ENCODE measurements at places on chromosomes 2 and 18.

DNA sequence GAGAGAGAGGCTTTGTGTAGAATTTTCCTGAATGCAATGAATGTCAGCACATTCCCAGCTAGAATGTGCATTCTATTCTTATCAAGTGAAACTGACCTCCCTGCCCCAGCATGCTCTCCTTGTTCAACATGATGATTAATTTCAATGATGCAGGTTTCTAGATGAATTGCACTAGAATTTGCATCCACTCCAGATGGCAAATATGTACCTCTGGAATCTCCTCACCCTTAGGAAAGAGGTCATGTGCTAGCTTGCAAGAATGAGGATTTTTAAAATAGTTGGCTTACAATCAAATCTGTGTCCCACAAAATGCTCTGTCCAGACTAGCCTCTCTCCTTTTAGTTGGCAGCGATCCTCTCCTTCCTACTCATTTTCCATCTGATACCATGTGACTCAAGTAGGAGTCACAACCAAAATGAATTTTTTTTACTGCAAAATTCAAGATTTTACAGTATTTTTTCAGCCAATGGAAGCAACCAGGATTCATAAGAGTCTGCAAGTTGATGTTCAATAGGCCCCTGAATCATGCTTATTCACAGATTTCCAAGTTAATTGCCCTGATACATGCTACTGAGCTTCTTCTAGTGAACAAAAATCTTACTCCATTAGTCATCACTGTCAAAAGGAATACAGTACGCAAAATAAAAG, 21.0 kb upstream of the STAT4 start:
- no peak for DNase-seq

- DNase-seq, result no peak
Observed at GRCh38 chr2:214465363-214466146, 54.7 kb downstream of the VWC2L start.

GRCh38 chr18:79936641-79937040, 14.8 kb downstream of the SLC66A2 start:
- no peak for DNase-seq

GRCh38 chr2:27891673-27892105, 1.2 kb downstream of the BABAM2 start:
- no peak for DNase-seq

DNA sequence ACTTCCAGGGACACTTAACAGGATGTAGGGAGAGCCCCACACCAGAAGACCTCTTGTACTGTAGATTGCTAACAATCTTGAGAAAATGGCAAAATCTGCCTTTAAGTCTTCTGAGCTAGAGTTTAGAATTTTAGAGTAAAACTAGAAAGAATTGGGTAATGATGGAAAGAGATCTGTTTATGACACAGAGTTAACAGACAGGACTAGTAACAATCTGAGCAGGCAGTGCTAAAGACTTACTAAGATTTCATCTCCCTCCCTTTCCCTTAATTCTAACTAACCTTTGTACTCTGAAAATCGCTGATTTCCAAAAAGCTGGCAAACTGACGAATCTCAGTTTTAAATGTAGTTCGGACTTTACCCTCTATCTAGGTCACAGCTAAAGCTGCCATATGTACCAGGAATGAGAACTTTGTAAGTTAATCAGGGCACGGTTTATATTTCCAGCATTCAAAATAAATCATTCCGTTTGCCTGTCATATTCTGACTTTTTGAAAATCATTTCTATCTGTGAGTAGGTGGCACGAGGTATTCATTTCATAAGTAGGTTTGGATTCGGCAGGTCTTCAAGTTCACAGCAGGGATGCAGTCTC, 256.5 kb upstream of the EPAS1 start:
- DNase-seq, result no peak

- no peak for DNase-seq
Observed at GRCh38 chr2:151549191-151549590, 139.5 kb downstream of the RIF1 start.

- peak; percentile 4 for DNase-seq
Observed at GRCh38 chr2:168712053-168712452, 90.4 kb upstream of the NOSTRIN start.

DNA sequence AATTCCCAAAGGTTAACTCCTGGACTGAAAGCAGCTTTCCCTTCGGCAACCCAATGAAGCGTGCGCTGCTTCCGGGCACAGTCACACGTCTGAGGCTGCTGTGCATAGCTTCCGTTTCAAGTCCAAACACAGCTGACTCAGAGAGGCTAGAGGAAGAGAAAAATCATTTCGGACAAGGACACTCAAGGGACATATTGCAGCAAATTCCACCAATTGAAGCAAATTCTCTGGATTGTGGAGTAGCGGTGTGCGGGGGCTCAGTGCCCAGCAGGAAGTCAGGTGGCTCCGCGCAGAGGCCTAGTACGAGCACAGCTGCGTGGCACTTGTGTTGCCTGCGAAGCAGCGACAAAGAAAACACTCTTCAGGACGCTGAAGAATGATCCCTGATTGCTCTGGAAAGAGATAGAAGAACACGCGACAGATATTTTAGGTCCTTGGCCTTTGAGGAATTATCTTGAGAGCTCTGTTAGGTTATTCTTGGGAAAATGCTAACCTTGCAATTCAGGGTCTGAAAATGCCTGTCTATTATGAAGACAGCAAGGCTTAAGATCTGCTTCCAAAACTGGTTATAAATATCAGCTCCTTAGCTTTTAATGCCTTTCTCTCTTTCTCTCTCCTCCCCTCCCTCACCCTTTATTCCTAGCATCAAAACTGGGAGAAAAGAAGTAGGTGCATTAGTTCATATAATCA, 352.6 kb upstream of the DLGAP1 start:
- DNase-seq, result no peak

GRCh38 chr2:102504833-102505232, 31.8 kb downstream of the SLC9A4 start:
- DNase-seq, result no peak

- DNase-seq, result no peak
Observed at GRCh38 chr2:2166881-2167280, 164.2 kb downstream of the MYT1L start.

- DNase-seq, result peak; percentile 61
Observed at GRCh38 chr18:48445540-48445939, 36.4 kb upstream of the ZBTB7C start.

DNA sequence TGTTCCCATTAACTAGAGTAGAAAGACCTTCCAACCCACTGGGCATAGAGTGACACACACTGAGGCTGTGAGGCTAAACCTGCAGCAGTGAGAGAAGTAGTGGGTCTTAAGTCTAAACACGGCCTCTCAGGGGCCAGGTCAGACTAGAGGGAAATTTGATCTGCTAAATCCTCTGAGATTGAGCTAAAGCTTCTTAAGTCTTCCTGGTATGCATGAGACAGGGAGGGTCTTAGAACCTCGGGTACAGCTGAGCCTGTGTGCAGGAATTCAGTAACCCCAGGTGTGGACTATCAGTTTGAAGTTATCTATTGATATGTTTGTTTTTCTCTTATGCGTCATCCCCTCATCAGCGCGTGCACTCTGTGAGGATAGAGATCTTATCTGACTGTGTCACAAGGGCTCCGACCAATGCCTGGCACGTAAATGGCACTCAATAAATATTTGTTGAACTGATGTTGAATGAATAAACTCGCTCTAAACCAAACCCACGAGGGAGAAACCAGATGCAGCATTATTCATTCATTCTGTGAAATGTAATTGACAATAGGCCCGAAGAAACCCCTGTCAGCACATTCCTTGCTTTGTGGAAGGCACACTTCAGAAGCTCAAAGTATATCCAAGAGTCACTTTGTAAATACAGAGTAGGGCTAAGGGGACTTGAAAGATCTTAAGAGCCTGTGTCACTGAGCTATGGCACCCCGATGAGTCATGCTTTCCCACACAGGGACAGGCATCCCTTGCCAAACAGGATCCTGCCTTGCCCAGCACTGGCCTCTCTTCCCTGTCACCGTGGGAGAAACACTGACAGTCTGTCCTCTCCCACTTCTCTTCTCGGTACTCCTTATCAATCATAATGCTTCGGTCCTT, 21.7 kb upstream of the RAB10 start:
- no peak for DNase-seq

DNA sequence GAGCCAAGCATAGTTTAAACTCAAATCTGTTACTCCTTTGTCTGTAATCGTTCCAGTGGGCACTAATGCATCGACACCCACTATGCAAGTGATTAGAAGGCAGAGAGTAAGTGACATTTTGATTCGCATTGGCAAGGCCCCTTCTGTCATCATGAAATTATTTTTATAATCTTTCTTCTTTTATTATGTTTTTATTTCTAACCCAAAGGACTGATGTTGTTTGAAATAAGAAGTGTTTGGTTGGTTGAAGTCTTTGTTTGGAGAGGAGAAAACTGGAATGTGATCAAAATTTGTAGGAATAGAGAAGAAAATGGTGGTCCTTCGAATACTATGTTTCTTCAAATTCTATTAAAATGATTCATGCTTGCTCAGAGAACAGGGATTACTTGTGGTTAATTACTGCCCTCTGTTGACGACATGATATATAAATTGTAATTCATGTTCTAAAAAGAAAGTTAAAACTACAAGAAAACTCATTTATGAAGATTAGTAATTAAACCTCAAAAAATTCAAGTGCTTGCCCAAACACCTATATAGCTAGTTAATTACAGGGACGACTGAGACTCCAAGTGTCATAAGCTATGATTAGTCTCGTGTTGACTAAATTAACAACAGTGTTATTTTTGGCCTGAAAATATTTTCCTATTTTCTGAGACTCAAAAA, 26.4 kb upstream of the TFPI start:
- no peak for DNase-seq

GRCh38 chr2:241891988-241892298, 22.4 kb downstream of the RTP5 start:
- no peak for DNase-seq

- DNase-seq, result no peak
Observed at GRCh38 chr2:166725927-166726924, 162.1 kb upstream of the XIRP2 start.

- peak; percentile 53 for DNase-seq
Observed at GRCh38 chr2:68767031-68767961, 32.7 kb downstream of the ARHGAP25 start.

DNA sequence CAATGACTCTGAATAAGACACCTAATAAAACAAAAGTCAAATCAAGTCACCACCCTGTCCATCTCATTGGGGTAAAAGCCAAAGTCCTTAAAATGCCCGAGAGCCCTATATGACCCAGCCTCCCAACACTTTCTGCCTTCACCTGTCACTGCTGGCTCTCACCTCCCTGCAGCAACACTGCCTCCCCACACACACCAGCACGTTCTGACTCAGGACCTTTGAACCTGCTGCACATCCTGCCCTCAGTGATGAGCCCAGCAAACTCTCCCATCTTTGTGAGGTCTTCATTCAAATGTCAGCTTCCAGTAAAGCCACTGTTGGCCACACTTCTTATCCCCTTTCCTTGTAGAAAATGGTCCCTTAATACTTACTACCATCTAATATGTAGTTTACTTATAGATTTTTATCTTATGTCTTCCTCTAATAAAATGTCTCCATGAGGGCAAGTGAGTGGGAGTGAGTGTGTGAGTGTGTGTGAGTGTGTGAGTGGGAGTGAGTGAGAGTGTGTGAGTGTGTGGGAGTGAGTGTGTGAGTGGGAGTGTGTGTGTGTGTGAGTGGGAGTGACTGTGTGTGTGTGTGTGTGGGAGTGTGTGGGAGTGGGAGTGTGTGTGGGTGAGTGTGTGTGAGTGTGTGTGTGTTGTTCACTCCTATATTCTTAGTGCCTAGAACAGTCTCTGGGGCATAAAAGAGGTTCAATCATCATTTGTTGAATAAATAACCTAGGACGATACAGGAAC, 504.7 kb downstream of the EIPR1 start:
- DNase-seq, result no peak

DNA sequence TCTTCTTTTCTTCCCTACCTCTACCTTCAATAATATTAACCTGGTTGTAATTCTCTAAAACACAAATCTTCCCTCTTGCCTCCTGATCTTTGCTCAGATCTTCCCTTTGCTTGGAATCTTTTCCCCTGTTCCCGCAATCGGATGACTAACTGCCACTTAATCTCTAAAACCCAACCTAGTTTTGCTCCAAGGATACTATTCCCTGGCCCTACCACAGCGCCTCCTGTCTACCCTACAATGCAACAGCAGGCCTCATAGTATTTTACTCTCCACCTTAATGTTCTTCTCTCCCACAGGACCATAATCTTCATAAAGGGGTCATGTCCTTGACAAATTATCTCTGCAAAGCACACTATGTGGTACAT, 246.8 kb upstream of the TNP1 start:
- no peak for DNase-seq

DNA sequence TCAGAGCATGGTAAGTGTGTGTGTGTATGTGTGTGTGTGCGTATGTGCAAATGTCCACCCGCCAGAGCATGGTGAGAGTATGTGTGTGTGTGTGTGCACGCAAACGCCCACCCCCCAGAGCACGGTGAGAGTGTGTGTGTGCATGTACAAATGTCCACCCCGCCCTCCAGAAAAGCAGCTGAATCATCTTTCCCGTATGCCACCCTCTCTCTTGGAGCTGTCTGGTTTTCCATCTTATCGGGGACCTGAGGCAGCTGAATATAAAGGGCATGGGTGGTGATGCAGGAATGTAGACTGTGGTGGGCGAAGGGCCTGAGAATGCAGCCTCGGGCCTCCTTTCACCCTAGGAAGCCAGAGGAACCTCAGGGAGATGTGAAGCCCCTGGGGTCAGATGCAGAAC, 66.9 kb downstream of the COPS7B start:
- no peak for DNase-seq

DNA sequence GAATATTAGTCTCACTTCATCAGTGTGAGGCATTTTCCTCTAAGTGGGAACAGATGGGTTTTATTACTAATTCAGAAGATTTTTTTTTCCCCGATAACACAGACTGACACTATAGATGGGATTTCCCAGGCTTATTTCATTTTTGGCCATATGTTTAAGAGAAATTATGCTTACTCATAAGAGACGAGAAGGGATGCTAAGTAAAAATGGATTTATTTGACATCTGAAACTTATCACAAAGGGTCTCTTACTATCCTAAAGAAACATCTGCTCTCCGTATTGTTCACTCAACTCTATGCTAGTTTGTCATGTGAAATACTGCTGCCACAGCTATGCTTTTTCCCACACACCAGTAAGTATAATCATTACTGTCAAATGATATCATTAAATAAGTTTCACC, 1476.3 kb downstream of the LRP1B start:
- DNase-seq, result no peak

- no peak for DNase-seq
Observed at GRCh38 chr2:212843409-212844199, 305.0 kb upstream of the ERBB4 start.

GRCh38 chr2:140023291-140023690, 1243.1 kb upstream of the NXPH2 start:
- no peak for DNase-seq

Measured in central memory CD4-positive, alpha-beta T cell (primary cell).